Endothelial cell of coronary artery (primary cell): ENCODE measurements at places on chromosomes 5 and 9. TPM values are rescaled to one million over a fixed set of nuclear protein-coding genes. Genes with fewer than 3 reads are reported as not detected.

IFNA7 gene
- total RNA-seq: not detected in 2 replicates

GAS1 gene
- 0.09 and 1.2 TPM in 2 replicates for total RNA-seq

SERF1B gene
- 31.2 and 38.2 TPM in 2 replicates for total RNA-seq

SLC34A3 gene
- total RNA-seq: not detected in 2 replicates

PCDHB7 gene
- total RNA-seq: 0.45 and 0.56 TPM in 2 replicates
